Stomach (tissue), 19 donors: ENCODE measurements at places on chromosomes 4 and X. TPM values are rescaled to one million over a fixed set of nuclear protein-coding genes. Genes with fewer than 3 reads are reported as not detected.

Gene PF4V1
- not detected for polyA plus RNA-seq

Gene ARHGAP4
- polyA plus RNA-seq: 24.9 TPM

Gene ZAR1
- polyA plus RNA-seq: not detected

Gene TMPRSS11E
- not detected for polyA plus RNA-seq
